Choroid plexus epithelial cell (primary cell): ENCODE measurements at places on chromosomes 11 and 22.

- DNase-seq = no peak
These were observed 296.2 kb upstream of the ANO3 start for GRCh38 chr11:26035696-26036095.

GRCh38 chr22:24077416-24077815 lies 66.3 kb downstream of the CABIN1 start:
- no peak for DNase-seq

- no peak for DNase-seq
These were observed 95.8 kb upstream of the RCN1 start for GRCh38 chr11:31995032-31995431.

DNA sequence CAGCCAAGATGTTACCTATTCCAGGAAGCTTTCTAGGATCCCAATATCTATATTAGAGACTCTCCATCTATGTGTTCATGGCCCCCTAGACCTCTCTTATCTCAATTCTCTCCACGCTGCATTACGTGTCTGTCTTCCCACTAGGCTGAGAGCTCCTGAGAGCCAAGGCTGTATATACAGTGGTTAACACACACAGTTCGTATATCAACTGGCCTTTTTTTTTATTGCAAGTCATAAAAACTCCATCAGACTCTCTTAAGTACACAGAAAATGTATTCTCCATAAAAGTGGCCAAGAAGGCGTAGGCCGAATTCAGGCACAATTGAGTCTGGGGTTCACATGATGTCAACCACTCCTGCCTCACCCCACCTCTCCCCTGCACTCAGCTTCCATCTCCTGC lies 115.9 kb downstream of the TRIM29 start:
- DNase-seq = no peak

- DNase-seq = peak; percentile 34
These were observed 1.1 kb upstream of the IGSF9B start for GRCh38 chr11:133957900-133958299.

DNA sequence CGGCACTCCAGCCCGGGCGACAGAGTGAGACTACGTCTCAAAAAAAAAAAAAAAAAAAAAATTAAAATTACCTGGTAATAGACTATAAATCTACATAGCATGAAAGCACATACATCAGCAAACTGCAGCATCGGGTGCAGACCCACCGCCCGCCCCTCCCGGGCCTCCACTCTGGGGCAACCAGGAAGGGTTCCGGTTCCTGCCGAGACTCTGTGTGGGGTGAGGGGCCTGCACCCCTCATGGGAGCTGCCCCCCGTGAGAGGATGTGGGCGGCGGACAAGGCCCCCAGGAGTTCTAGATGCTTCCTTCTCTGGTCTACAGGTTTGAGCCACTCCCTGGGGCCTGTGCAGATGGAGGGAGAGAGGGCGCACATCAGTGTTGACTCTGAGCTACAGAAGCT lies 9.1 kb downstream of the DRD4 start:
- no peak for DNase-seq

- DNase-seq = peak; percentile 51
These were observed 6.5 kb downstream of the MTMR2 start for GRCh38 chr11:95917193-95918036.

GRCh38 chr11:111429066-111429506 lies 50.0 kb upstream of the POU2AF1 start:
- peak; percentile 74 for DNase-seq

DNA sequence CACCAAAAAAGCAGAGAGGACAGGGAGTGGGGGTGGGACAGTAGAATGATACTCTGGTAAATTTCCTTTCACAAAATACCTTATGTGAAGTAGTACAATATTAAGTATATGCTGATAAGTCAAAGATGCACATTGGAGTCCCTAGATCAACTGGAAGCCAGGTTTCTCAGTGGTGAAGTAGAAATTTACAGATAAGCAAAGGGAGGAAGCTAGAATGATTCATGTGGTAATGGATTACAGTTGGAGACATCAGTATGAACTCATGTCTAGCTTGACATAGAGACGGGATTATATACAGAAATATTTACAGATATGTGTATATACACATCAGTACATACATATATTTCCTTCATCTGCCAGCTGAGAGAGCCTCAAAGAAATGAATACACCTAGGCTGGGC lies 21.5 kb downstream of the PLEKHB1 start:
- DNase-seq = no peak

- DNase-seq = peak; percentile 68
These were observed 113.5 kb downstream of the SLC1A2 start for GRCh38 chr11:35305670-35306382.

- no peak for DNase-seq
These were observed at the start of gene MLC1 for GRCh38 chr22:50085211-50085972. MLC1 (minus strand) TSS chr22:50085426; CDS start chr22:50084902, 524 bp downstream.

DNA sequence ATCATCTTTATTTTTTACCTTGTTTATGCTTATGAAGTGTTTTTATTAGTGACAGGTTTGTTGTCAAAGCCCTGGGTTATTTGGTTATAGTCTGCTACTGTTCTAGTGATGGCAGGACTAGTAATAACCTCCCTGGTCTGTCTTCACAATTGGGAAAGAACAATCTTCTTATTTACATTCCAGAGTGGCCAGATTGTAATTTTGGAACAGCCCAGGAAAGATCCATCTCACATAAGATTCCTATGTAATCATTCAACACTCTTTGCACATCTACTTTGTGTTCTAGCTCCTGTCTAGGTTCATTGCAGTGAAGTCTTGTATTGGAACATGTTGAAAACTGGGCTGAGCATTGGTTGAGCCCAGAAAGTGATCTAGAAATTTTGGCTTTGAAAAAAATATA lies 63.8 kb downstream of the CYB5R2 start:
- no peak for DNase-seq

- DNase-seq = no peak
These were observed 7.7 kb downstream of the MUC5AC start for GRCh38 chr11:1165256-1166041.

- peak; percentile 86 for DNase-seq
These were observed at the start of gene ARHGEF17 for GRCh38 chr11:73308003-73308960. ARHGEF17 (plus strand) TSS chr11:73308276; CDS start chr11:73308639, 363 bp downstream.

- peak; percentile 75 for DNase-seq
These were observed 42.5 kb downstream of the CEP57 start for GRCh38 chr11:95832763-95833162.

DNA sequence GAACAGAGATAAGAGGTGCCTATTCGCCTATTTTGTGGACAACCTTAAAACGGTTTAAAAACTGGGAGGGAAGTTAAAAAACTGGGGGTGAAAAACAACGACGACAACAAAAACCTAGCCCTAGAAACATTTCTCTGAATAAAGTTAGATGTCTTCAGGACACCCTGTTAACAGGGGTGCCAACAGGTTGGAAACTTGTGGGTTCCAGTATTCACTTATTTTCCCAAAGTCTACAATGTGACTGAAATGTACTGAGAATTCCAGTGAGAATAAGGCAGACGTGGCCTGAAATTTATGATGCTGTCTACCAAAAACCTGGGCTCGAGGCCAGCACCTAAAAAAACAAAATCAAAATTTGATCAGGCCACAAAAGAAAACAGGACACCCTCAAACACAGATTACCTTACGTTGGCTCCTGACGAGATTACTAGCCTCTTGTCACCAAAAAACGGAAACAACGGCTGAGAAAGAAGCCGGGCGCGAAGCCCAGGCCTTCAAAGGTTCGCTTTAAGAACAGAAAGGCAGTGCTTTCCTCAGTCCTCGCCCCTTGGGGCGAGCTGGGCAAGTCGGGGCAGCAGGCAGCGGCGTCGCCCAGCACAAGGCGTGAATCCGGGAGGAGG lies 906 bp downstream of the CCDC90B start:
- no peak for DNase-seq

- no peak for DNase-seq
These were observed 27.1 kb upstream of the STK33 start for GRCh38 chr11:8621147-8621546.
